ENCODE measurements at places on chromosomes 5 and 9.

- no peak for DNase-seq
Observed at GRCh38 chr9:131812116-131812790, 72.4 kb upstream of the RAPGEF1 start.

GRCh38 chr5:155263381-155263780 lies 249.8 kb downstream of the KIF4B start:
- no peak for DNase-seq

DNA sequence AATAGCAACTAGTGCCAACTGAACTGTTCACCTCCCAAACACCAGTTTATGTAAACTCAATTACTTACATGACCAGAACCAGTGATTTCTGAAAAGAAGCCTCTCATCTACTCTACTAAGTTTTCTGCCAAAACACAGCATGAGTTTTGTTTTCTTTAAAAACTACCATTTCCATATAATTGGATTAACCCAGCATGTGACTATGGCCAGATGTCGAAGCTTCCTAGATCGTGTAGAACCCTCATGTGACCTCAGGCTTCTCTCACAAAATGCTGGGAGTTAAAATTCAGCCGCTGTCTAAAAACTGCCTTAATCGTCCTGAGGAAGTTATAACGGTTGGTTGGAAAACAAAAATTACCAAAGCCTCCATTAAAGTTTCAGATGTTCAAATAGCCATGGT lies 303.5 kb downstream of the IRX1 start:
- DNase-seq: no peak

DNA sequence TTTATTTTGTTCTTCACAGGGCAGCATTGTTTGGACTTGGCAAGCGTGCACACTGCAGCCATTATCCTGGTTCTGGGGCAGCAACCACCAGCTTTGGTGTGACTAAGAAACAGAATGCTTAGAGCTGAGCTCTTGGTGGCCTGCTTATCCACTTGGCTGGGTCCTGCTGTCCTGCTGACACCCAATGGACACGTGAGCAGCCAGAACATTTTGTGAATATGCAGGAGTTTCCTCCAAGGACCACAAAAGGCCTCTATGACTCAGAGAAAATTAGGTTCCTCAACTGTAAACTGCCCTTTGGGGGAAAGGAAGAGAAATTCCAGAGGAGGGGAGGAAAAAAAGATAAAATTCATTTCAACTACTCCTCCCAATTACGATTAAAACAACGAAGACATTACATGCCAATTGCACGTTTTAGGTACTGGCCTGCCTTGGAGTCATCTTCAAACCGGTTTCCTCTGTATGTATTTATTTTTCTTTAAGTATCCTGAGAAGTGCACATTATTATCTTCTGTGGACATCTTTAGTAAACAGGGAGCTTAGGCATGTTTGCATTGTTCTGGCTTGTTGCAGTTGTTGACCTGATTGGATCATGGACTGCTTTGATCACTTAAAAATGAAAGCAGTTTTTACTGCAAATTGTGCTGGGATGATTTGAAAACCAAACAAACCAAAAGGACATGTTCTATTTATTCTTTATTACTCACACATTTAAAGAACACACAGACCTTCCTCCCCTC lies 82.3 kb upstream of the TLE4 start:
- no peak for DNase-seq

DNA sequence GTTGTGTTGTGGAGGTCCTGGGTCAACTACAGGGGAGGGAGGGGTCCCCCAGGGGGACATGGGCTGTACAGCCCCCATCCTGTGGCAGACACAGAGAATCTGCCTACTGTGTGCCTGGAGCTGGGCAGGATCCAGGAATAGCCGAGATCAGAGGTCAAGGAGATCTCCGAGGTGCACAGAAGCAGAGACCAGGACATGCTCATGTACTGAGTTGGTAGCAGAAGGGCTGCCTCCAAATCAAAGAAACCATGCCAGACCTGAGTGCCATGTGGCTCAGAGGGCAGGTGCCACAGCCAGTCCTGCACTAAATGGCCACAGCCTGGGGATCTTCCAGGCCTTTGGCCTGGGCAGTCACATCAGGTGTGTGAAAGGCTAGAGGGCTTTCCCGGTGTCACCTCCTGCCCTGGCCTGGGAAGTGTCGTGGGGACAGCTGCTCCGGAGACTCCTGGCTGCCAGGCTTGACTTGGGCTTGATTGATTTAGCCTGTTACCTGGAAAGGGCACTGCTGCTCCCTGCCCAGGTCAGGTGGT lies 27.8 kb downstream of the GSN start:
- DNase-seq: no peak

DNA sequence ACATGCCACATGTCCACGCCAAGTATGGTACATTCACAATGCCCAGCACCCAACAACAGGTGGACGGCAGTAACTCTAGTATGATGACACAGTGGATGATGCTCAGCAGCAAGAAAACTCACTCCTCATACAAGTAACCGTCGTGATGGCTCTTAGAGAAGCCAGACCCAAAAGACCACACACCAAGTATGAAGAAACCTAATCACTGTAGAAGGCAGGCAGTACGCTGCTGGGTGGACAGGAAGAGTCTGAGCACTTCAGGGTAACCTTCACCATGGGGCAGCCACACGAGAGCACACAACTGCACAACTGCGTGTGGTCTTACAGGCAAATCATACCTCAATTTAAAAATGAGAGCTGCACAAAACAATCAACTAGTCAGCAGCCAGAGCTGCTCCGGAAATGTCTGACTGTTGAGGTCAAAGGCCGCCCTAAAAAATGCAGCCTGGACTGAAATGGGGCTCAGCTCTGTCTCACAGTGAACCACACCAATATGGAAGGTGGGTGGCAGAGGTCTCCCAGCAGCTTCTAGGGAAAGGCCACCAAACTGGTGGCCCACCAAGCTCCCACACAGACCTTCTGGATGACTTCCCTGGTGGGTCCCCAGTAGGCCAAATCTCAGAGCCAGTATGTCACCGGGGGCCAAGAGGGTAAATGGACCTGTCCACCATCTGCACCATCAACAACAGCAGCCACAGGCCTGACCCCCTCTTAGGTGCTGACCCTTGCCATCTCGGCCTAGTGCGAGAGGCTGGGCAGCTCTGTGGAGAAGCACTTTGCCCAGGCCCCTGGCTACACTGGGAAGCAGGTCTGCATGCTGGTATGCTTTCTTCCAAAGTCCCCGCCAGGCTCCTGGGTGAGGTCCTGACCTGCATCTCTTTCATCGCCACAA lies 17.8 kb downstream of the BICD2 start:
- DNase-seq: no peak

DNA sequence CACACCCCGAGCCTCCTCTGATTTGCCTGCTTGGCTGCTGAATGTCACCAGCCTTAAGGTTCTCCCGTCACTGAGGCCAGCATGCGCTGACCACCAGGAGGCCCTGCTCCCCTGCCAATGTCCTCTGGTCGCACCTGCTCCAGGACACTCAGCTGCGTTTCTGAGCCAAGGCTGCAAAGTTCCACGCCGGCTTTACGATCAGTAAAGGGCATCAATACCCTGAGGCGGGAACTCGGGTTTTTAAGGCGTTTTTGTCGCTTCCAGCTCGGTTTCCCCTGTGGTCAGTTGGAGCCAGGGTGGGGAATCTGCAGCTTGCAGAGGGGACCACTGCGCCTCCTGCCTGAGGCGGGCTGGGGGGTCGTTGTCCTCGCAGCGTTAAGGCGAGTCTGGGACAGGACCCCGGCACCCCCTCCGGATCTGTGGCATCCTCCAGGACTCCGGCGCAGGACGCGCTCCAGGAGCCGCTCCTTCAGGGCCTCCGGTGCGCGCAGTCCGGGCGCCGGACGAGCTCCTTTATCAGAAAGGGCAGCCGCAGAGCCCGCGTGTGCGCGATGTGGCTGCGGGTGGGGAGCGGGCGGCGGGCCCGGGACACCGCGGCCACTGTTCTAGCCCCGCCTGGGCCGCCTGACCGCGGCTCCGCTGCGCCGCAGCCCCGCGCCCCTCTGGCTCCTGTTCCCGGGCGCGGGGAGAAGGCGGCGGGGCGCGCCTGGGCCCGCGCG lies 24.1 kb upstream of the FLT4 start:
- no peak for DNase-seq

DNA sequence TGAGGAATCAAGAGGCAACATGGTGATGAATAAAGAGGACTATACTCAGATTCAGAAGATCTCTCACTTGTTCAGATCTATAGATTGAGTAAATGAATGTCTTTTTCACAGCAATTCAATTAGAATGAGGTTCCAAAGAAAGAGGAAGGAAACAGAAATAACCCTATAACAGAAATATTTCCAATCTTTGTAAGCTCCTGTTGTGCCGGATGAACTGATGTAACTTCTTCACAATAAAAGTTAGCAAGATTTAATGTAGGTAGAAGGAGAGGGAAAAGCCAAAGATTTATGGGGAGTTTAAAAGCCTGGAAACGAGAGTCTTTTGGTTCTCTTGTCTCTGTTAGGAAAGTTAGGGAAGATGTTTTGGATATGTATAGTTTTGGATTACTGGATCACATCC lies 92.1 kb downstream of the PBX3 start:
- DNase-seq: no peak

DNA sequence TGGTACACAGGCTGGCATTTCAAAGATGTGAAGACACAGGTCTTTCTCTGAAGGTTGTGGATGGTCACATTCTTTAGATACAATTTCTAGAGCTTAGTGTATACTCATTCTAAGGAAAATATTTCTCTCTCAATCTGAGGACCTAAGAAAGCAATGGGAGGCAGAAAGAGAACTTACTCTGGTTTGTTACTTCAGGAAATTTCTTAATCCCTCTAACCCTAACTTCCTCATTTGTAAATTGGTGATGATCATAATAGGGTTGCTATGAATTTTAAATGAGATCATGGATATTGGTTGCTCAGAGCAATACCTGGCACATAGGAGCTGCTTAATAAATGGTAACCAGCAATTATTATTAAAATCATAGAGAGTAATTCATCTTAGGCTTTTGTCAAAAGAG lies 22.1 kb downstream of the FAM170A start:
- DNase-seq: no peak

DNA sequence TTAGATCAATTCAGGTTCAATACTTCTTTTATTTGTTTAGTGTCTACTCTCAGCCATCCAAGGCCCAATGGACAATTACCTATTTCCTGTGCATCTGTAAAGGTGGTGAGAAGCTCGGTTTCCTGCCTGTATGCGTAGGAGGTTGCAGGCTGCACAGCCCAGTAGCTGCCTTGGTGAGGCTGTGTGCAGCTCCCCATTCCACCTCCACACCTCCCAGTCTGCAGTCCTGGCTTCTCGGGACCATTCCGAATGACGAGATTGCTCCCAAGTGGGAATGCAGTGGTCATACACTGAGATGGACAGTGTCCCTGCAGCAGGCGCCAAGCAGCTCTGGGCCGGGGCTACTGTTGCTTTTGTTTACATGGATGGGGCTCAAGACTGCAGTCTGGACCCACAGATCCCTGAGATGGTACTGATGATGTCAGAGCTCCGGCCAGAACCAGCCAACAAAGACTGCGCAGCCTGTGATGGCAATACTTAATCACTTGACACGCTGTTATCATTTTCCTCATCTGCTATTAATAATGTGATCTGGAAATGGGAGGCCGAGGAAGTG lies 206.1 kb upstream of the IRX1 start:
- no peak for DNase-seq

DNA sequence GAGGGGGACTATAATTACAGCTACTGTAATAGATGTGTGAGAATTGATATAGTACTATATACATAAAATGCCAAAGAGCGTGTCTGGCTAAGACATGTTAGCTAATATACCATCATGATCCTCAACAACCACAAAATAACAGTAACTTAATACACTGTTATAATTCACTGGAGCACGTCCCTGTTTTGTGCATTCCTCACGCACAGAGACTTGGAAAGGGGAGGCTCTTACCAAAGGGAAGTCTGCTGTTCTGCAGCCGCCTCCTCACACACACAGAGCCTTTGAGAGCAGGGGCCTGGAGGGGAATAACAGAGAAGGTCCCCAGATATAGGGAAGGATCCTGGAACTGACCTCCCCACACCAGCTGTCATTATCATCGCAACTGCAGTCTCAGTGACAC lies 97.3 kb downstream of the ANKRD18A start:
- DNase-seq: no peak

DNA sequence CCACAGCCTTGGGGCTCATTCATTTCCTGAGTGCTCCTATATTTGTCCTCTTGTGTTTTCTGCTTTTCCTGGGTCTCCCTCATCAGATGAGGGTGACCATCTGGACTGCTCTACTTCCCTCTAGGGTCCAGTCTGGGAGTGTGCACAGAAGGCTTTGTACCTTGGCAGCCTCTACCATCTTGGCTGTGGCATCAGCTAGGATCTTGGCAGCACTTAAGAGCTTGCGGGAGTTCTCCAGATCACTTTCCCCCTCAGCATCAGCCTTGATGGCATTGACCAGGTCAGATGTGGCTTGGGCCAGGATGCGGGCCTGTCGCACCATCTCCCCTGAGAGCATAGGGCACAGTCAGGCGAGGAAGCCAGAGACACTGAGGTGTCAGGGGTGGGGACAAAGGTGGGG lies 15.8 kb downstream of the TLN1 start:
- peak; percentile 25 for DNase-seq

- DNase-seq: no peak
Observed at GRCh38 chr5:106262395-106262794, 1408.3 kb downstream of the EFNA5 start.

- peak; percentile 38 for DNase-seq
Observed at GRCh38 chr5:103178167-103178566, 58.1 kb downstream of the PPIP5K2 start.

DNA sequence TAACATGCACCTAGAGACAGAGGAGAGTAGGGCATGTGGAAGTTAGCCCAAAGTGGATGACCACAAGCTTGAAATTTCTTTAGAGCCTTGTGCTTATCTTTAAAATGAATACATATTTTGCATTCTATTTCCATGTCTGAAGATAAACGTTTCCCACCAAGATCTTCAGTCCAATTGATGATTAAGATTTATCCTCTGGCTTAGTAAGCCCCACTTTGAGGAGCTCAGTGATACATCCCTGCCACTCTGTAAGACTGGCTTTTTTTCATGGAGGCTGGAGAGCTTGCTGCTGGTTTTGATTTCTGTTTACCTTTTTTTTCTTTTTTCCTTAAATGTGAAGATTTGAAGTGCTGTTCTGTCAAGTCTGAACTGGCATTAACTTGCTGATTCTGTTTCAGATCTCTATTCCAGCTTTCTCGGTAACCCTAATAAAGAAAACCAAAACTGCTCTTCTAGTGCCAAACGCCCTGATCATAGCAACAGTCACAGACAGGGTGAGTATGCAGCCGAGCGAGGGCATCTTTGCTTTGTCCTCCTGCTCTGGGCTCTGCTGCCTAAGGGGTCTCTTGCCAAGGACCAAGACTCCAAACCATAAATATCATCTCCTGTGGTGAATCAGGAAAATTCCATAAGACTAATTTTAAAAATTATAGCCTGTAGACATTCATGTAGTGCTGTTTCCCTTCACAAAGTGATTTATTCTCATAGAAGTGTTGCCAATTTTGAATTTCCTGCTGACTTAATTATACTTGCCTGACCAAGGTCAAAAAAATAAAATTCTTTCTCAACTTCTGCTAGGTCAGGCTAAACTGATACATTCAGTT lies 54.3 kb downstream of the GRAMD2B start:
- DNase-seq: no peak

DNA sequence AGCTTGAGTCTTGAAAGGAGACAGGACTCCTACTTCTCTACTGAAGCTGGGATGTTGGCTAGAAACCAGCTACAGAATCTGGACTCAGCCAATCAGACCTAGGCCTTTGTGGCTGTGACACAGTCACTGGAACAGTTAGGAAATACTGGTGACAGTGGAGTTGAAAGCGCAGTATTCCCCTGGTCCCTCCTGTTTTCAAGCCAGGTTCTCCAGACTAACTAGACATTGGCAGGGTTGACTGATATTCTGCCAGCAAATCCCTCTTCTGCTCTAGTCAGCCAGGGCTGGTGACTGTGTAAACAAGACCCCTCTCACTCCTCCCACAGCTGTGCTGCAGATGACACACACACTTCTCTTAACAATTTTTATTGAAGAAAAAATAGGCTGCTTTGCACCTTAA lies 8.7 kb downstream of the SHROOM1 start:
- DNase-seq: peak; percentile 38
